Left lung (tissue), 14 donors: ENCODE measurements at places on chromosomes 6 and 20. TPM values are rescaled to one million over a fixed set of nuclear protein-coding genes. Genes with fewer than 3 reads are reported as not detected.

The PPP1R3G gene
- 1.4 TPM for polyA plus RNA-seq

The CHRNA4 gene
- polyA plus RNA-seq: 1.1 TPM

- no peak for DNase-seq
These were observed 107.1 kb downstream of the UNC5CL start for GRCh38 chr6:40931931-40932330.

DNA sequence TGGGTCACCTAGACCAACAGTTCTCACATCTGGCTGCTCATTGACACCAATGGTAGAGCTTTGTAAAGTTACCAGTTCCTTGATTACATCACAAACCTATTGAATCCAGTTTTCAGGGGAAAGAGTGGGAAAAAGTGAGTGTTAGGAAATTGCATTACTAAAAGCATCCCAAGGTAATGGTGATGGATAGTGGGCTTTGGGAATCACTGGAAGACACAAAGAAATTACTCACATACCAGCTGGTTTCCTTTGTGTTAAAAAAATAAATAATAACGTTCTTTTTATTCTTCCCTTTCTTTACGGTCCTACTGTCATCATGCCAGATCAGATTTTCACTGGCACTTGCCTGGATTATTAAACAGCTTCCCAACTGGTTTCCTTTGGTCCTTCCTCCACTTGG is 370.7 kb downstream of the RFPL4B start:
- DNase-seq: no peak

- DNase-seq: no peak
These were observed 38.4 kb downstream of the LCA5 start for GRCh38 chr6:79498842-79499241.

DNA sequence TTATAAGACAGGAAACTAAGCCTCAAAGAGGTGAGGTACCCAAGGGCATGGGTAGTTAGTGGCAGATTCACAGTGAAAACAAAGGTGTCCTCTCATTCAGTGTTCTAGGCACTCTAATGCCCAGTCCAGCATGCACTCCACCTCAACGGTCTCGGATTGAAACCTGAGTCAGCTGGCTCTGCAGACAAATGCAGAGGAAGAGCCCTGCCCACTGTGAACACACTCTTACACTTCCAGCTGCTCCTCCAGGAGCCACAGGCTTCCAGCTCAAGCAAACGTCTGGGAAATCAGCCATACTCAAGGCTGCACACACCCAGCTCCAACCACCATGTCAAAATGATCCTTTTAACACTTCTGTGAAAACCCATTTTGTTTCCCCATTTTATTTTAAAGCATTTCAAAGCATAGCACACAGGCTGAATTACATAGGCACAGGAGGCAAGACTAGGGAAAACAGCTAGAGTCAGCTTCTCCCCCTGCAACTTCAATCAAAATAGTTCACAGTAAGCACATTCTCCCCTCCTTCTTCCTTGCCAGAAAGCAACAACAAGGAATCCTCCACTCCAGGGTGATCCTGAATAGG is 3.0 kb upstream of the IL17A start:
- no peak for DNase-seq

The MAP3K7 gene
- 52.3 TPM for polyA plus RNA-seq

The RIMS1 gene
- 0.79 TPM for polyA plus RNA-seq

DNA sequence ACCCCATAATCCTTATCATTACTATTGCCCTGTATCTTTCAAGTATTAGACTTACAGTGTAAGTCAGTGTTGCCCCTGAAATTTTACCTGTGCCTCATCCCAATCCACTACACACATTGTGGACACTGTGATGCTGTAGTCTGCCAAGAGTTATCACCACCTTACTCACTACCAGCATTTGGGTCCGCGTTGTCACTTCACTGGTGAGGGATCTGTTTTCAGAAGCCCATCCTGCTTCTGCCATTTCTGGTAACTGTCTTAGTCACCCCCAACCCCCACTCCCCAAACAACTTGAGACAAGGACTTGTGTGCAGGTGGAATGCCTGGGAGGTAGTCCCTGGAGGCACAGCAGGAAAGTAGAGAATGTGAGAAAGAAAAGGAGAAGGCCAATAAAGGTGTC is 6.0 kb upstream of the RAB44 start:
- DNase-seq: no peak

DNA sequence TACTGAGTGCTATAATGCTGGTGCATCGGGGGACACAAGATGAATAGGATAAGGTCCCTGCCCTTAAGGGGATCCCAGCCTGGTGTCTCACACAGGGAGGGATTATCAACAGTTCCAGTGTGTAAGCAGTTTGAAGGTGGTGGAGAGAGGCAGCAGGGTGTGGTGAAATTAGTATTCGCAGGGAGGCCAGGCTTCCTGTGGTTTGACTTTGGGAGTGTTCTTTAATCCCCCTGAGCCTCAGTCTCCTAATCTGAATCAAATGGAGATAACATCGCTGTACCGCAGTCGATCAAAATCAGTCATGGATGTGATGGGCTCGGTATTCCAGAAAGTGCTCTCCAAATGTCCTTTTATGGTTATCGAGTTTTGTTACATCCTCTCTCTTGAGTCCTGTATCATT is 288.1 kb upstream of the SUPT3H start:
- no peak for DNase-seq

The CCDC167 gene
- polyA plus RNA-seq: 23.8 TPM

The STMND1 gene
- polyA plus RNA-seq: 3.5 TPM

DNA sequence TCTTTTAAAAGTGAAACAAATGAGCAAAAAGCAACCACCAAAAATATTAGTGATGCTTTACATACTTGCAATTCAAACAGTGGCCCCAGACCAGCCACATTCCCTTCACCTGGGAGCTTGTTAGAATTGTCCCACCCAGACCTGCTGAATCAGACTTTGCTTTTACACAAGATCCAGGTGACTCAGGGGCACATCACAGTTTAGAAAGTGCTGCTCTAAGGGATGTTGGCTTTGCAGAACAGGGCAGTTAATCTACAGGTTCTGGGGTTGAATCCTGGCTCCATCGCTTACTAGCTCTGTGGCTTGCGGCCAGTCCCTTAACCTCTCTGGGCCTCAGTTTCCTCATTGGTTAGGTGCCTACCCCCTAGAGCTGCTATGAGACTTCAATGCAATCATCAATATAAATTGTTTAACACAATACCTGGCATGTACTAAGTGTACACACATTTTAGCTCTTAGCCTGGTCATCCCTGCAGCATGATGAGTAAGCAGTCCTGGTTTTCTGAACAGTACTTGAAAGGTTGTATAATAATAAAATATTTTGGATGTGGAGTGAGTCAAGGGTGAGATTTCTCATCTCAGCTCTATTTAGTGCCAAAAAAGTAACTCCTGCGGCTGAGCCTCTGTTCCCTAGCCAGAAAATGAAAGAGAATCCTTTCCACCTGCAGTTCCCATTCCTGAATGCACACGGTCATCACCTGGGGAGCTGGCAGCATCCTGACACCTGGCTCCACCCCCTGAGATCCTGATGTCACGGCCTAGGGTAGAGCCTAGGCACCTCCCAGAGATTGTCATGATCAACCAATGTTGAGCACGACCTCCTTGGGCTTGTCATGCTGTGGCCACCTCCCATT is 162.7 kb downstream of the ANKRD60 start:
- no peak for DNase-seq

The FANCE gene
- polyA plus RNA-seq: 10.5 TPM

The ANKS1A gene
- polyA plus RNA-seq: 23.0 TPM

DNA sequence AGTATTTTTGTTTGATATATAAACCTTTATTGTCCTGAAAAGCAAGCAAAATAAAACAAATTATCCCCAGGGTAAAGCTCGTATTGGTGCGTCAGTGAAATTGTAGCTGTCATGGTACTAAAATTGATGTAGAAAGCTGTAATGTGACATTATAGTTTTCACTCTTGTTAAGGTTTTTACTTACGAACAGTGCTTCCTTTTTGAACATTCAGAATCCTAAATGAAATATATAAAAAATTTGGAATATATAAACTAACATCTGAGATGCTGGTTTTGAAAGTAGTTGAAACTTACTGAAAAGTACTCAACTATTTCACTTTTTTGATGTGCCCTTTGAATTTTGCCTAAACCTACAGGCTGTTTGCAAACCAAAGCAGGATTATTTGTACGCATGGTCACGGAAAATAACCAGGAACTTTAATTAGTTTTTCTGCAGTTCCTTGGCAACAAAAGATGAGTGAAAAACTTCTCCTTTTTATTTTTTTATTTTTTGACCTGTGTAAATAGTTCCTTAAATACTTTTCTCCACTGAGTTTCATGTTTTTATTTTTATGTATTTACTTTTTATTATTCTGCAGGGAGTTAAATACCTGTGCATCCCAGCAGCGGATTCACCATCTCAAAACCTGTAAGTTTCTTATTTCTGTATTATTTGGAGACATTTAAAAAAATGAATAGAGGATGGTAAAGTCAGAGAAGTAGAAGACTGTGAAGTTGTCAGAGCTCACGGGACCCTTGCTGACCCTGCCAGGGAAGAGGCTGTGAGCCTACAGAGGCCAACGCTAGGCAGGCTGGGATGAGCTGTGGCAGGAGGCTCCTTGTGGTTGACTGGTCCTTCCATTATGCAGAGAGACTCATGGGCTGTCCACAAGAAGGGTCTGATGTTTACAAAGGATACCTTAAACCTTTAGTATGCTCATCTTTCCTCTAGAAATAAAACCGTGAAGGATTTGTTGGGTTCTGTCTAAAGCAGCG is 42.5 kb downstream of the DUSP22 start:
- DNase-seq: no peak
